ENCODE measurements at places on chromosomes 7 and 10.
A peak's percentile ranks its signal among the peaks of the same experiment; 100 is the strongest.

GRCh38 chr7:131173145-131173890, 154.4 kb upstream of the MKLN1 start:
- DNase-seq: no peak

GRCh38 chr7:85014936-85015660, 171.8 kb downstream of the SEMA3D start:
- no peak for DNase-seq

GRCh38 chr7:2629746-2630681, 1.8 kb upstream of the TTYH3 start:
- DNase-seq: no peak

GRCh38 chr7:8442814-8443304, 9.4 kb downstream of the NXPH1 start:
- peak; percentile 4 for DNase-seq

GRCh38 chr10:69071610-69072009, 16.3 kb upstream of the SRGN start:
- DNase-seq: no peak

GRCh38 chr7:70586822-70587221, 545.1 kb upstream of the GALNT17 start:
- no peak for DNase-seq

DNA sequence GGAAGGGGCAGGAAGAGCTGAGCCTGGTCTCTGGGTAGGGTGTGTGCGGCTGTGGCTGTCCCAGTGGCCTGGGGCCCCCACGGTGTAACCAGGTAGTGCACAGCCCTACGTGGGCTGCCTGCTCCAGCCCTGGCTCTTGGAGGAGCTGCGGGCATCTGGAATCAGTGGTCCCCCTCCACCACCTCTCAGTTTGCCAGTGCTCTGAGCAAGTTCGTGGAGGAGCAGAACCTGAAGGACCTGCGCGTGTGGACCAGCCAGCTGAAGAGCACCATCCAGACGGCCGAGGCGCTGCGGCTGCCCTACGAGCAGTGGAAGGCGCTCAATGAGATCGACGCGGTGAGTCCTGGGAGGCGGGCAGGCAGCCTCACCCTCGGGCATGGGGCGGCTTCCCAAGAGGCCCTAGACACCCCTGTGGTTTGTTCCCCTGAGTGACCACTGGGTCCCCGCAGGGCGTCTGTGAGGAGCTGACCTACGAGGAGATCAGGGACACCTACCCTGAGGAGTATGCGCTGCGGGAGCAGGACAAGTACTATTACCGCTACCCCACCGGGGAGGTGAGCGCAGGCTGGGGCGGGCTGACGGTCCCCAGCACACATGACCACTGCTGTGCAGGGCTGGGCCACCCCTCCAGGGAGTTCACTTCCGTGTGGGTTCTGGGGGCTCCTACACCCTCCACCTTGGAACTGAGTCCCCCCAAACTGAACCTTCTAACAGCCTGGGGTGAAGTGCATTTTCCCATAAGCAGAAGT, 18.6 kb downstream of the PFKFB3 start:
- DNase-seq: no peak

DNA sequence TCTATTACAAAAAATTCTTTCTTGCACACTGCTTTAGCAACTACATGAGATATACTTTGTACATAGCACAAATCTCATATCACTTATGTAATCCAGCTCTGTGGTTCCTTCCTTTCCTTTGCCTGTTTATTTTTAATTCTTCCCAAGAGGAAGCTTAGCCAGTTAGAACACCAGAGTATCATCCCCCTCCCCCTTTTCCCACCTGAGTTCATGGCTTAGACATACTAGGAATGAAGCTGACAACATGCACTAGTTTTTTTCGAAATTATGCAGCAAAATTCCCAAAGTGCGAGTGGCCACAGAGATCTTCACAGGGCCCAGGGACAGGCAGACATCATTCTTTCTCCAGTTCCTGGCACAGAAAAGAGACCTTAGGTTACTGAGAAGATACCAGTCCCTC, 17.8 kb downstream of the CAV1 start:
- DNase-seq: no peak

DNA sequence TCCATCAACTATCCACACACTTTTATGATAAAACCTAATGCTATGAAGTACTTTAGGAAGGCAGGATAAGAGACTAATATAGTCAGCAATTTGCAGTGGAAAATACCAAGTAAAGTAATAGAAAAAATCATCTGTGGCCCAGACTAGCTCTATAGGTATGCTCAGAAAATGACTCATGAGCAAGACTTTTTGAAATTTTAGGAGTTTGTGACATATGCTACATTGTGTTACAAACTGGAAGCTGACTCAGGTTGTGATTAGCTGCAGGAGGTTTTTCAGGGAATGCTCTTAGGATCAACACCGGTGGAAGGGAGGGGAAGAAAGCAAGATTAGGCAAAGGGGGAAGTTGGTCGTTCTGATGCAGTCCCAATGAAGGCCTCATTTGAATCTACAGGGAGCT, 56.1 kb downstream of the FEZF1 start:
- no peak for DNase-seq

GRCh38 chr7:128123291-128124037, 92.2 kb upstream of the LRRC4 start:
- no peak for DNase-seq

GRCh38 chr7:95213148-95213547, 111.2 kb downstream of the PON1 start:
- no peak for DNase-seq

DNA sequence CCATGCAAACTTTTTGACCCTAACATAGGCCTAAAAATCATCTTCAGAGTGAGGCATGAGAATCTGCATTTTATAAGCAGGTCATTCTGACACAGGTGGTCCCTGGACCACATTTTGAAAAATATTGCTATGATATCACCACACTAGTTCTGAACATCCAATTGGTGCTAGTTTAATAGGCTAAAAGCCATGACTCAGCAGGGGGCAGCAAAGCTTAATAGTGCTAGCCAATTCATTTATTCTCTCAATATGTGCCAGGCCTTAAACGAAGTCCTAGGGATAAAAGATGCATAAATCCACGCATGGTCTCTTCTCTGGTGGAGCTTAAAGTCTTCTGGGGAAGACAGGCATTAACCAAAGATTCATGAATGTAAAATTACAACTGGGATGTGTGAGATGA, 10.2 kb upstream of the SLC25A28 start:
- no peak for DNase-seq

- DNase-seq: no peak
Measured at GRCh38 chr10:127815147-127815546, 77.6 kb downstream of the CLRN3 start.

GRCh38 chr7:151807846-151808245, 69.1 kb downstream of the PRKAG2 start:
- DNase-seq: no peak

- DNase-seq: no peak
Measured at GRCh38 chr7:31069860-31070555, 17.9 kb downstream of the ADCYAP1R1 start.

DNA sequence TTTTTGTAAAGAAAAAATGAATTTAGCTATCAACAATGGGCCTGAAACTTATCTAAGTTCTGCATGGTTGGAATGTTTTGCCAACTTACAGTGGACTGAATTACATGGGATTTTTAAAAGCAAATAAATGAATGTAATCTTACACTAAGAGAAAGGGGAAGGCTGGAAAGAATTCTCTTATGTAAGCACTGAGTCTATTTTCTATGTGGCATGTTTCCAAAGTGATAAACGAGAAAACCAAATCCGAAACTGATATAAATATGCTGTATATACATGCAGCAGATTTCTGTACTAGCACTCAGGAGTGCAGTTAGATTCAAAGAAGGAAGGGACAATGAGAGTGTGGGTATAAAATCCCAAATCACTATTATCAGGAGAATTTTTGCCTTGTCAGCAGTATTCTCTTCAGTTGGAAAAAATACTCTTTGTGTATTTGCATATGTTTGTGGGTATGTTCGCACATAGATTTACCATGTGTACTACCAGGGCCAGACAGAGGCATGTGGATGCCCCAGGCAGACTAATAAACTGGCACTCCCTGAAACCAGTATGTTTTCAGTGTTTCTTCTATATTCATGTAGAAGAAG, 334.3 kb upstream of the SEMA3D start:
- no peak for DNase-seq

- no peak for DNase-seq
Measured at GRCh38 chr7:124912972-124913371, 16.7 kb downstream of the POT1 start.

GRCh38 chr7:137583172-137583571, 239.6 kb upstream of the PTN start:
- no peak for DNase-seq

- no peak for DNase-seq
Measured at GRCh38 chr7:135833642-135834041, 85.0 kb upstream of the FAM180A start.

DNA sequence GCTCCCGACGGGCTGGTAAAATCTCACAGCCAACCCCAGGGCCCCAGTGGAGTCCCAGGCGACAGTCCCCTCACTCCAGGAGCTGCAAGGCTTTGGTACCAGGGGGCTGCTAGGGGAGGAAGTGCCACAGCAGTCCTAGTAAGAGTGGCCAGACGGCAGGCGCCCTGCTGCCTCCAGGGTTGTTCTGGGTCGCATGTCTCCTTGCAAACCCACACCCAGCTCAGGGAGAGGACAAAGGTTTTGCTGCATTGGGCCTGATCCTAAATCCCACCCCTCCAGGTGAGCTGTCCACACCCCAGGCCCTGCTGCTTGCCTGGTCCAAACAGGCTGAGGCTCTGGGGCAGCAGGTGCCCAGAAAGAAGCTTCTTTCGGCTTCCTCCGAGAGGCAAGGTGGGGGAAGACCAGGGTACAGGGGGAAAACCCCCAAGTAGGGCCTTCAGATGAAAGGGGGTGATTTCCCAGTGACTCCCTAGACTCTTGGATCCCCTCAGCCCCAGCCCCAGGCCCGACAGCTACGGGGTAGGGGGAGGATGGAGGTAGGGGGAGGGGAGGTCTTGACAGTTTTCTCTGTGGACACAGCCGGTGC, 4.2 kb upstream of the KCP start:
- DNase-seq: no peak

DNA sequence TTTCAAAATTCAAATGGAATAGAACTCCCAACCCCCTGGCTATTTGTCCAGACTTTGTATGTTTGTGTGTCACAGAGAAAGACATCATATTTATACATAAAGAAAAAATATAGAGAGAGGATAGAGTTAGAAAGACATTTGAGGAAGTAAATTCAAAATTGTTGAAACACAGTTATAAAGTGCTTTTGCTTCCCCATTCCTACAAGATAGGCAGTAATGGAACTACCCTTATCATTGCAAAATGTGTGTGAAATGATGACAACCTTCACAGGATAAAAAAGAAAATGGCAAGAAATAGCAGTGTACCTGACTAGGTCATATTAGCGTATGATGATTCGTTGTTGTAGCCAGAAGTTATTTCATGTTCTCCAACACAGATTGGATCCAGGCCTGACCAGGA, 63.1 kb downstream of the FZD1 start:
- DNase-seq: no peak

GRCh38 chr7:136130511-136131303, 153.5 kb upstream of the MTPN start:
- no peak for DNase-seq

- DNase-seq: no peak
Measured at GRCh38 chr7:110750931-110751605, 339.9 kb upstream of the LRRN3 start.

- no peak for DNase-seq
Measured at GRCh38 chr10:129331839-129332220, 135.2 kb upstream of the MGMT start.

- no peak for DNase-seq
Measured at GRCh38 chr7:14717816-14718215, 184.7 kb downstream of the DGKB start.

GRCh38 chr7:151254316-151254715, 5.8 kb upstream of the SMARCD3 start:
- no peak for DNase-seq

- DNase-seq: no peak
Measured at GRCh38 chr7:34157137-34157536, 251.8 kb downstream of the BMPER start.

DNA sequence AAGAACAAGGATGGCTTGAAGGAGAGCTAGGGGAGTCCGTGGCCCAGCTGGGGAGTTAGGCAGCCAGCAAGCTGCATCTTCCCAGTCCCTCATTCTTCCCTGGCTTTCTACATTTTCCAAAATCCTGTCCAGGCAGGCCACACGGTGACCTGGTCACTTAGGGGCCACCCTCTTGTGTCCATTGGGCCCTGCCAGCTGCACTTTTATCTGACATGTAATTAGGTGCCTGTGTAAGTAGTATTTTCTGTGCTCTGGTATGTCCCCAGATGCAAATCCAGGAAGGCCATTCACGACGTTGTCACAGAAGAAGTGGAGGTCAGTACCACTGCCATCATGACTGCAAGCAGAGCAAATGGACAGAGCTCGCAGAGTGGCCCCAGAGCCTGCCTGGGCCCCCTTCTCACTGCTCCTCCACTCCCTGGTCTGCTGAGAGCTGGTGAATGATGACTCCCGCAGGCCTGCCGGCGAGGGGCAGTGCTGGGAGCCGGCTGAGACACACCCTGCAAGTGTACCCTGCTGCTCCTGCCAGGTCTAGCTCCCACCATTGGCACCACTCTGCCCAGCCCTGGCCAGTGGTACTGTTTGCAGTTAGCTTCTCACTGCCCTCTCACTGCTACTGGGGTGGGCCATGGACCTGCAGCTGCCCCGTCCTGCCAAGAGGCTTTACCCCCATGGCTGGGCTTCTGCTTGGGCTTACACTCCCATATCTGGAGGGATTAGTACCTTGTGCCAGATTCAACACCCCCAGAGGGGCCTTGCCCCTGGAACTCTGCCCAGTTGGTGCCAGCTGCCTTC, 98.2 kb downstream of the GLRX3 start:
- no peak for DNase-seq

DNA sequence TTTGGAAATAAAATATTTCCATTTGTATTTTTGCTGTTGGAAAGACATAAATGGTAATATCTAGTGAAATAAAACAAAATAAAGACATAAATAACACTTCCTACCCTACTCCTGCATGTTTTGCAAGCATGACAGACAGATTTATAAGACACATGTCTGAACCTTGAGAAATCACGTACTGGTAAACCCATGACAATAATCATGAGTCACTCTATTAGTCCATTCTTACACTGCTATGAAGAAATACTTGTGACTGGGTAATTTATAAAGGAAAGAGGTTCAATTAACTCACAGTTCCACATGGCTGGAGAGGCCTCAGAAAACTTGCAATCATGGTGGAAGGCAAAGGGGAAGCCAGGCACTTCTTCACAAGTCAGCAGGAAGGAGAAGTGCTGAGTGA, 942.2 kb downstream of the REEP3 start:
- DNase-seq: no peak
